ENCODE measurements at places on chromosomes 2 and 18. TPM values are rescaled to one million over a fixed set of nuclear protein-coding genes. Genes with fewer than 3 reads are reported as not detected.

The PLEK gene
- 0.56 TPM for total RNA-seq

The CELF4 gene
- total RNA-seq, result not detected

The IL36RN gene
- not detected for total RNA-seq

The SLC4A3 gene
- total RNA-seq, result 0.04 TPM

The MBOAT2 gene
- total RNA-seq, result 44.6 TPM

The CENPA gene
- 45.6 TPM for total RNA-seq

The SETBP1 gene
- total RNA-seq, result 0.18 TPM

DNA sequence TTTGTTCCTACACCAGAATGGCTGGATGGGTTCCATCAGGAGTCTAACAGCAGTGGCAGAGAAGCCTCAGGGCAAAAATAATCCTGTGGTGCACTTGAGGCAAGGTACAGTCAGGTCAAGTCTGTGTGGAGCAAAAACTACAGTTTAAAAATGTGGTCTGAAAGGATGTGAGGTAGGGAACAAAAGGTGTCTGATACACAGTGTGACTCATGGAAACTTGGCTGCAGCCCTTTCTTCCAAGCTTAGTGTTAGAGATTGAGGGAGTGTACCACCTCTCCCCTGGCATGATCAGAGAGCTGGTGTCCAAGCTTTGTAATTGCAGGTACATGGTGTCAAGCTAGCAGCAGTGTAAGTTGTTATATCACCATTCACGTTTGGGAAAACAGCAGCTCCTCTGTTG, 8.9 kb downstream of the ANKAR start:
- H3K27ac ChIP-seq, result no peak overlapping the region
- peaks cover 4% of the 10 kb centered on the region for H3K4me1 ChIP-seq
- DNase-seq, result no peak
- H3K27me3 ChIP-seq, result no peaks in the 10 kb centered on the region
- H3K4me3 ChIP-seq, result no peak overlapping the region

- no peaks in the 10 kb centered on the region for H3K4me1 ChIP-seq
- H3K36me3 ChIP-seq, result no peaks in the 10 kb centered on the region
- H3K4me3 ChIP-seq, result no peak overlapping the region
- no peaks in the 10 kb centered on the region for H3K27me3 ChIP-seq
- no peak overlapping the region for H3K27ac ChIP-seq
- DNase-seq, result no peak
These were observed 23.7 kb upstream of the GCG start for GRCh38 chr2:162175714-162176113.

- no peaks in the 10 kb centered on the region for H3K4me1 ChIP-seq
- DNase-seq, result no peak
- no peak overlapping the region for H3K27ac ChIP-seq
- peaks cover 8% of the 10 kb centered on the region for H3K27me3 ChIP-seq
These were observed 205.8 kb upstream of the SMAD2 start for GRCh38 chr18:48136051-48136826.

DNA sequence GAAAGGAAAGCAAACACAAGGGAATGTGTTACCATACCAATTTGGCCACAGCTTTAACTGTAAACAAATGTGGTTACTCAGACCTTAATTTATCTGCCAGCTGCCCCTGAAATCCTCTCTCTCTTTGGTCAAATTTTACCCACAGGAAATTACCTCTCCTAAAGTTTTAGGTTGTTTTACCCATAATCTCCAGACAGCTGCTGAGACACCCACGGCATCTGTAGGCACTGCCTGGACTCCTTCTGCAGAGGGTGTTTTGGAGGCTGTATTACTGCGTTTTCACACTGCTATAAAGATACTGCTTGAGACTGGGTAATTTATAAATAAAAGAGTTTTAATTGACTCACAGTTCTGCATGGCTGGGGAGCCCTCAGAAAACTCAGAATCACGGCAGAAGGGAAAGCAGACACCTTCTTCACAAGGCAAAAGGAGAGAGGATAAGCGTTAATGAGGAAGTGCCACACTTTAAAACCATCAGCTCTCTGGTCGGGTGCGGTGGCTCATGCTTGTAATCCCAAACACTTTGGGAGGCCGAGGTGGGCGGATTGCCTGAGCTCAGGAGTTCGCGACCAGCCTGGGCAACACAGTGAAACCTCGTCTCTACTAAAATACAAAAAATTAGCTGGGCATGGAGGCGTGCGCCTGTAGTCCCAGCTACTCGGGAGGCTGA, 677.5 kb upstream of the FSHR start:
- H3K4me1 ChIP-seq, result no peaks in the 10 kb centered on the region
- H3K27me3 ChIP-seq, result no peaks in the 10 kb centered on the region
- no peak overlapping the region for H3K27ac ChIP-seq
- DNase-seq, result no peak

- no peak overlapping the region for H3K27ac ChIP-seq
- no peaks in the 10 kb centered on the region for H3K4me1 ChIP-seq
- no peak overlapping the region for H3K4me3 ChIP-seq
- no peak for DNase-seq
- no peaks in the 10 kb centered on the region for H3K27me3 ChIP-seq
These were observed 67.8 kb upstream of the ARL4C start for GRCh38 chr2:234564699-234565098.

DNA sequence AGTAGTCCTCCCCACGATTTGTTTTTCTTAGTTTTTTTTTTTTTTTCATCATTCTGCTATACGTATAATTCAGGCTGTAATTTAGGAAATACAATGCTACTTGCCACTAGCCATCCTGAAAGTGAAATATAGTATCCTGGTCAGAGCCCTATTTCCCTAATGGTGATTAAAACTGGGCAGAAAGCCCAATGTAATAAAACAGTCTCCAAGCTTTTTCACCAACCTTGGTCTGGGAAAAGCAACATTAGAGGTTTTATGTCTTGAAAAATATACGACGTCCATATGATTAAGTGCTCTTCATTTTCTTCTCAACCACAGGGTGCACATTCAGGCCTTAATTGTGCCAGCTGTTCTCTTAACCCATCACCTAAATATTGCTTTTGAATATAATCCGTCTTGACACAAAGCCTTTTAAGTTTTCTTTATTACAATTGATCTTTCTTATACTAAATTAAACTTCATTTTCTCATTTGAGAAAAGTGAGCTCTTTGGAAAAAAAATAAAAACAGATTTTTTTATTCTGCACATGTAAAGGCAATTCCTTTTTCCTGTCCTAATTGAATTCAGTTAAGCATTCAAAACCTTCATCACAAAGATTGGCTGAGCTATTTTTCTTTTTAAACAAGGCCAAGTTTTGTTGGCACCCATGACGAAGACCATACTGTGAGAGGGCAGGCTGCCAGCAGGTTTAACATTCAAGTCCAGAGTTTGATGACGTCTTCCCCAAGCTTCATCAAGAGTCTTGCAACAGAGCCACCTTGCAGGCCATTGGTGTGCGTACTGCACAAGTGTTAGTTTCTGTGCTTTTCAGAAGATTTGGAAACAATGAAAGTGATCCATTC, 52.7 kb downstream of the MAP2 start:
- H3K4me1 ChIP-seq, result no peaks in the 10 kb centered on the region
- no peak for DNase-seq
- H3K36me3 ChIP-seq, result no peaks in the 10 kb centered on the region
- H3K27ac ChIP-seq, result no peak overlapping the region

GRCh38 chr18:23675236-23675635, 12.5 kb upstream of the ANKRD29 start:
- no peak overlapping the region for H3K27ac ChIP-seq
- DNase-seq, result no peak
- peaks cover 15% of the 10 kb centered on the region for H3K27me3 ChIP-seq

DNA sequence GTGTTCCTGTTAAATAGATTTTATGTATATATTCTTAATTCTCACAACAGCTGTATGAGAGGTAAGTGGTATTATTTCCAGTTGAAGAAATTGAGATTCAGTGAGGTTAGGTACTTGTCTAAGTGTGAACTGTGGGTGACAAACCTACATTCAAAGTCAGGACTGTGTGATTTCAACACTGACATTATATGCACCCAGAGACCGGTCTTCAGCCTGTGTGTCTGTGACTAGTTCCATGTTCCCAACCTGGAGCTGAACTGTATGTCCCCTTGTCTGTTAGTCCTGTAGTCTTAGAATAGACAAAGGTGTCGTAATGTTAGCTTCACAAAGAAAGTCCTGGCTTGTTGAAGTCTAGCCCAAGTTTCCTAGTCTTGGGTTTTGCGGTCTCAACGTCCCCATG, 17.4 kb downstream of the PLEKHB2 start:
- H3K27ac ChIP-seq, result no peak overlapping the region
- H3K36me3 ChIP-seq, result peaks cover 64% of the 10 kb centered on the region
- no peaks in the 10 kb centered on the region for H3K27me3 ChIP-seq
- DNase-seq, result no peak
- no peaks in the 10 kb centered on the region for H3K4me1 ChIP-seq
- H3K4me3 ChIP-seq, result no peak overlapping the region

DNA sequence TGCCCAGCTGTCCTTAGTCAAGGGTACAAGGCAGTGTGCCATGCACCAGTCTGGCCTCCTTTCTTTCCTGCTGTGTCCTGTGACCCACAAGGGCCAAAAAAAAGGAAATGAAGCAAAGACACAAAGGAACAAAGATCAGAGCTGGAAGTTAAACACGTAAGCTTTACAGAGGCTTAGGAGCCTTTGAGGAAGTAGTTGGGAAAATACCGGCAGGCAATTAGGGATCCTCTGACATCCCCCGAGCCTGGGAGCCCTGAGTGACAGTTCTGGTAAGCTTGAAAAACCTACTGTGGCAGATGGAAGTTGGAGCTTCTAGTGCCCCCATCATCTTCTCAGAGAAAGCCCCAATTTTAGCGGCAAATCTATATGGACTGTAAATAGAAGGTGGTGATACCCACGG, 78.5 kb downstream of the SPRED2 start:
- H3K27me3 ChIP-seq, result no peaks in the 10 kb centered on the region
- no peak overlapping the region for H3K4me3 ChIP-seq
- H3K27ac ChIP-seq, result no peak overlapping the region
- peaks cover 57% of the 10 kb centered on the region for H3K4me1 ChIP-seq
- no peak for DNase-seq

GRCh38 chr2:26901326-26902183, 53.6 kb downstream of the DPYSL5 start:
- H3K36me3 ChIP-seq, result no peaks in the 10 kb centered on the region
- H3K27ac ChIP-seq, result no peak overlapping the region
- no peaks in the 10 kb centered on the region for H3K4me1 ChIP-seq
- DNase-seq, result no peak

- no peaks in the 10 kb centered on the region for H3K4me1 ChIP-seq
- H3K27ac ChIP-seq, result no peak overlapping the region
- no peak overlapping the region for H3K4me3 ChIP-seq
These were observed 312.3 kb upstream of the PIK3C3 start for GRCh38 chr18:41642756-41643155.

- H3K4me3 ChIP-seq, result no peak overlapping the region
- no peaks in the 10 kb centered on the region for H3K4me1 ChIP-seq
- no peak overlapping the region for H3K27ac ChIP-seq
- no peaks in the 10 kb centered on the region for H3K36me3 ChIP-seq
- no peak for DNase-seq
- no peaks in the 10 kb centered on the region for H3K27me3 ChIP-seq
These were observed 137.5 kb downstream of the COMMD1 start for GRCh38 chr2:62042944-62043343.

- DNase-seq, result no peak
- H3K4me3 ChIP-seq, result no peak overlapping the region
- H3K27ac ChIP-seq, result no peak overlapping the region
- H3K36me3 ChIP-seq, result no peaks in the 10 kb centered on the region
- no peaks in the 10 kb centered on the region for H3K27me3 ChIP-seq
These were observed 38.8 kb upstream of the CAVIN2 start for GRCh38 chr2:191885650-191886049.

DNA sequence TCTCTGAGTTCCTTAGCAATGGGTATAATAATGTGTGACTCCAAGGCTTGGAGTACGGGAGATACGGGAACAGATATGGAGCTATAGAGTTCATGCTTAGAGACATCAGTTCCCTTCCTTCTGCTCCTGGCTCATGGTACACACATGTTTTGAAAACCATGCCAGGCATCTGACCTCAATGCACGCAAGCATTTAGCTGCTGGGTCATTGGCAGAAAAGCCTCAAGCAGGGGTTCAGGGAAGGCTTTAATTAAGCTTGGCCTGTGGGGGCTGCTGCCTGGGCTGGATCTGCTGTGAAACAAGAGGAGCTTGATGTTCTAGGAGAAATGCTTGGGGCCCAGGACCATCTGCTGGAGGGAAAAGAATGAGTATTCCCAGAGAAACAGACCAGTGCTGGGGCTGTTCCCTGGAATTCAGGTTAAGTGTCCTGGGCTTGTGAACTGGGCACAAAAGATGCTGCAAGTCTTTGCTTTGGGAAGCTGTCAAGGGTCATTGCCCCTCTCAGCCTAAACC, 3.2 kb downstream of the ALLC start:
- H3K27me3 ChIP-seq, result peaks cover 10% of the 10 kb centered on the region
- no peaks in the 10 kb centered on the region for H3K4me1 ChIP-seq
- H3K27ac ChIP-seq, result no peak overlapping the region
- no peaks in the 10 kb centered on the region for H3K36me3 ChIP-seq
- H3K4me3 ChIP-seq, result no peak overlapping the region

DNA sequence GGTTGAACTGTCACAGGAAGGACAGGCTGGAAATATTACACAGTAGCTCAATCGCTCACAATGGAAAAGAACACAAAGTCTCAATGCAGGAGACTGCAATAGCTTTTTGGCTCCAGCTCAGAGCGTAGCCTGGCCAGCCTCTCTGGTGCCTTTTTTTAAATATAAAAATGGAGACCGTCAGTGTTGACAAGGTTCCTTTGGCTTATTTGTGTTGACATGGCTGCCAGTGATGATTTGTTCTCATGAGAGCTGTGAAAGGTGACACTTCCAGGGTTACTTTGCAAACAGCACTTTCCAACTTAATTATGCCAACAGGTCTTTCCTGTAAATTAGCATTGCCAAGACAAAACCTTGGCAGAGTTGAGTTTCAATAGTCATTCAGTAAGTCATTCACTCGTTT, 70.8 kb downstream of the KCNE4 start:
- H3K27ac ChIP-seq, result no peak overlapping the region
- no peak overlapping the region for H3K4me3 ChIP-seq
- DNase-seq, result no peak
- no peaks in the 10 kb centered on the region for H3K27me3 ChIP-seq

GRCh38 chr18:28728891-28729290, 552.0 kb upstream of the CDH2 start:
- no peaks in the 10 kb centered on the region for H3K27me3 ChIP-seq
- no peaks in the 10 kb centered on the region for H3K36me3 ChIP-seq
- H3K27ac ChIP-seq, result no peak overlapping the region

DNA sequence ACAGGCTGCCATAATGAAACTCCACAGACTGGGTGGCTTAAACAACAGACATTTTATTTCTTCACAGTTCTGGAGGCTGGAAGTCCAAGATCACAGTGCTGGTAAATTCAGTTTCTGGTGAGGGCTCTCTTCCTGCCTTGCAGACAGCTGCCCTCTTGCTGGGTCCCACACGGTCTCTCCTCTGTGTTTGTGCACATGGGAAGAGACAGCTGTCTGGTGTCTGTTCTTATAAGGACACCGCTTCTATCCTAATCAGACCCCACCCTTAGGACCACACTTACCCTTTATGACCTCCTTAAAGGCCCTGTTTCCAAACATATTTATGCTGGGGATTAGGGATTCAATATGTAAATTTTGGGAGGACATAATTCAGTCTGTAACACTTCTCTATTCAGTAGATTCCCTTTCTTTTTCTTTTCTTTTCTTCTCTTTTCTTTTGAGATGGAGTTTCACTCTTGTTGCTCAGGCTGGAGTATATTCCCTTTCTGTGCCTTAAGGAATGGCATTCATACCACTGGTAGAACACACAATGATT, 18.9 kb downstream of the CTIF start:
- H3K36me3 ChIP-seq, result no peaks in the 10 kb centered on the region
- no peak for DNase-seq
- H3K4me3 ChIP-seq, result no peak overlapping the region

- H3K36me3 ChIP-seq, result no peaks in the 10 kb centered on the region
- DNase-seq, result no peak
- H3K27me3 ChIP-seq, result no peaks in the 10 kb centered on the region
- no peak overlapping the region for H3K4me3 ChIP-seq
These were observed 78.4 kb downstream of the SETBP1 start for GRCh38 chr18:44758861-44759631.

Data from K562 (cell line).